Body of pancreas (tissue), 4 donors: ENCODE measurements at places on chromosomes 5 and 9. TPM values are rescaled to one million over a fixed set of nuclear protein-coding genes. Genes with fewer than 3 reads are reported as not detected.

GRCh38 chr5:142016556-142016955 lies 3.7 kb upstream of the GNPDA1 start:
- DNase-seq: no peak

DNA sequence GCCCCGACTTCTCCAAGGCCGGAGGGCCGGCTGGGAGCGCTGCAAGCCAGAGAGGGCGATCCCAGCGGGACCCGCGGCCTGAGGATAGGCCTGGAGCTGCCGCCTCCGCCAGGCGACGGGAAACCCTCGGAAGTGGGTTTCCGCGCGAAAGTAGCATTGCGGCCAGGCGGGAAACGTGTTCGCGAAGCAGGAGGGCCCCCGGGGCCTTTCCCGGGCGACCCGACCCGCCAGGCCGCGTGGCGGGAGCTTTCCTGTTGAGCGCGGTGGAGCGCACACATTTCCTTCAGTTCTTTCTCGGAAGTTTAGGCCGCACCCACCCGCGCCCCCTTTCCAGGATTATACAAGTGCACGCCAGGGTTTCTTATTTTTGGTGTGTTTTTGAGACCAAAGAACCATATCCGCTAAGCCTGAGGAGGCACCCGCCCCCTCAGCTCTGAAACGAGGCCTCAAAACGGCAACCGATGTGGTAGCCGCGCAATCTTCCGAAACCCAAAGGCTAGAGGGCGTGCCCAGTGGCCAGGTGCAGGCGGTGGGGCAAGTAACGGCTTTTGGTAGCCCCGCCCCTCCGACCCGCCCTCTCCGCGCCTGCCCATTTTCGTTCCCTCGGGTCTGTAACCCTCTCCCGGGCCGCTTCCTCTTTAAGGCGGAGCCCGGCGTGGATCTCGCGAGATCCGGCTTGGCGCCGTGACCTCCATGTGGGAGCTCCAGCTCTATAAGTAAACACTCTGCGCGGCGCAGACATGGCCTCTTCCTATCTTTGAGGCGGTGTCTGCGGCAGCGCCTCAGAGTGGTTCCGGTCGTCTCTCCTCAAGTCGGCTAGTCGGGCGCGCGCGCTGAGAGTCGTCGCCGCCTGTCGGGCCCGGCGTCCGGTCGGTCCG lies at the start of gene UHRF2:
Gene UHRF2 (plus strand): TSS at position 713 of the 878 bp plus-strand sequence. CDS start 292 bp downstream, outside the sequence.
- DNase-seq: peak; percentile 99

DNA sequence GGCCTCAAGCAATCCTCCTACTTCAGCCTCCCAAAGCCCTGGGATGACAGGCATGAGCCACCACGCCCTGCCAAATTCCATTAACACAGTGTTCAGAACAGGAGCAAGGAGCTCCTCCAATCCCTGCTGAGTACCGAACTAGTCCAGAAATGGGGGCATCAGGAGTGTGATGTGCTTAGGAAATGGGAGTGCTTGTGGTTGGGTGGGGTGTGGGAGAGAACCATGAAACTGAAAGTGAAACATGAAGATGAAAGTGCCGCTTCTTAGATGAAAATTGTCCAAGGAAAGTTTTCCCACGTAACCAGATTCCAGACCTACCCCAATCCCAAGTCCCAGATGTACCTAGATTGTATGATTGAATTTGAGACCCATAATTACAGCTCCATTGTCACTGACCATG lies 16.7 kb upstream of the ZNF131 start:
- DNase-seq: no peak

- DNase-seq: no peak
These were observed 559.7 kb downstream of the ACTL7B start for GRCh38 chr9:108296056-108296455.

DNA sequence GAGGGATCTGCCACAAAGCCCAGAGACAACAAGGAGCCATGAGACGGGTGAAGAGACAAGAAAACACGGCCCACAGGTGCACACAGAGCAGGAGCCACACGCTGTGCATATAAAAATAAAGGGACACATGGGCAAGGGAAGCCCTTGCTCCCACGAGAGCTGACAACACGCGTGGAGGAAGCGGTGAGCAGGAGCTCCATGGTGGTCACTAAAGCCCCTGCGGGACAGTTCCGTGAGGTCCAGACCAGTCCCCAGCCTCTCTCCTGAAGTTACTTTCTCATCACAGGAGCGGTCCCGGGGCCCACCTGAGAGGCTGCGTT lies 90.7 kb downstream of the CAMSAP1 start:
- DNase-seq: no peak

GRCh38 chr5:82942083-82942881 lies 134.9 kb downstream of the TMEM167A start:
- DNase-seq: no peak

- no peak for DNase-seq
These were observed 13.6 kb downstream of the UBE2D2 start for GRCh38 chr5:139574641-139575312.

The DOK3 gene
- total RNA-seq: 5.4 TPM

- DNase-seq: no peak
These were observed 4.6 kb downstream of the PTGES start for GRCh38 chr9:129748249-129748648.

The POU5F2 gene
- total RNA-seq: 5.2 TPM

The MCTP1 gene
- 3.6 TPM for total RNA-seq

The TPM2 gene
- 75.8 TPM for total RNA-seq

DNA sequence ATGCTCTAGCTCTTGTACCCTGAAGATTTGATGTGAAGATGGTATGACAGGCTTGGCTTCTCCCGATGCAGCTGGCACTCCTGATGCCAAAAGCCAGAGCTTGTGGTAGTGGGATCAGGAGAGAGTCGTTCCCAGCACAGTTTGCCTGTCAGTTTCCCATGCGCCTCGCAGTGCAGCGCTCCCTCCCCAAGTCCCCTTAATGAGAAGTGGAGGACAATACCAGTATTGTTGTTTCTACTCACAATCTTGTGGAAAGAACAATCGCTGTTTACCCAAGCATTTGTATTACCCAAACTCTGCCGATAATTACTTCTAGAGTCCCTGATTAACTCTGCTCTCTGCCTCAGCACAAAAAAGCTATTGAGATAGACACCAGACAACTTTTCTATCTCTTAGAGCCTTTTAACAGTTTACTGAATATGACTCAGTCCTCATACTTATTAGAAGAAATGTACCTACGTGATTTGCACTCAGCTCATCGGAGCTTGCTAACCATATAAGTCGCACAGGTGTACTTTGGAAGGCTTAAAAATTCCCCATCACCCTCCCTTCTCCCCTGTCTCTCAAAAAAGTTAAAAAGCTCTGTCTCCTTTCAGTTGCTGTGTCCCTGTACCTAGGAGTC lies 283.2 kb upstream of the TMEM161B start:
- DNase-seq: no peak

The LCN9 gene
- total RNA-seq: not detected

The ARHGEF37 gene
- total RNA-seq: 14.0 TPM

DNA sequence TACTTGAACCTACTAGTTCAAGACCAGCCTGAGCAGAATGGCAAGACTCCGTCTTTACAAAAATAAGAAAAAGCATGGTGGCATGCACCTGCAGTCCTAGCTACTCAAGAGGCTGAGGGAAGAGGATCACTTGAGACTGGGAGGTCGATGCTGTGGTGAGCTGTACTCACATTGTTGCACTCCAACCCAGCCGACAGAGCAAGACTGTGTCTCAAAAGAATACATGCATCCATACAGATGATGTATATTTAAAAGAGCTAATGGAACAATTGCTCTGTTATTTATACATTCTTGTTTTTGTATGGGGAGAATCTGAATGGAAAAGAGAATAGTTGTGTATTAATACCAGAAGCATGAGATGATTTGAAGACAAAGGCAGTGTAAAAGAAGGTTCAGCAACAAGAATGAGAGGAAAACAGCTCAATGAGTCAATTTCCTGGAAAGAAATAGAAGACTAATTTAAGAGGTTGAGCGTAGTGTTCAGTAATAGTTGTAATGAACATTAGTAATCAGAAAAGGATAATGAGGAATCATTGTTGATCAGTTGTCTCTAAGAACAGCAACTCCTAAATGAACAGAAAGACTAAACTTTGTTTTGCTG lies 1.9 kb upstream of the LRRC70 start:
- no peak for DNase-seq

DNA sequence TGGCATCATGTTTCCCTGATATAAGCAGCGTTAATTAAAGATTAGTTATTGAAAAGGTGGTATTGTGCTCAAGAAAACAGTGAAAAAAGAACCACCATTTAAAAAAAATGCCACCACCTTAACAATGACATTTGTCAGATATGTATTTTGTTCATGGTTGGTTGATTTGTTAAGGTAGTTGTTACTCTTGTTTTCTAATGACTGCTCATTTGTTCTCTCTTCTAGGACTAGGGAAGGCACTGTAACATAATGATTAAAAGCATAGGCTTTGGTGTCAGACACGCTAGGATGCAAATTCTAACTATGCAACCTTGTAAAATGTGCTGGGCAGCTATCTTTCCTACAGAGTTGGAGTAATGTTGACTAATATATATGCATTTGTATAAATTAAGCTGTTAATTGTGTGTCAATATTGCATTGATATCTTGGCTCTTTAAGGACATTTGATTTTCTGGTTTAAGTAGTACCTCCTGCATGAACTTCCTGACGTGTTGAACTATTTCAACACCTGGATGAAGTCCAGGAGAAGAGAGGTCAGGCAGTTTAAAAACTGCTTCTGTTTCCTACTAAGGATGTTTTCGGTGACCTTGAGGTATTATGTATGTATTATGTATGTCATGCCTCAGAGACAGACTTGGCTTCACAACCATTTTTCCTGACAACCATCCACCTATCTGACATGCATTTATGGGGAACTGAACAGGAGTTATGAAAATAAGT lies 77.8 kb downstream of the MUSK start:
- no peak for DNase-seq

GRCh38 chr9:127199001-127199791 lies 65.4 kb upstream of the GARNL3 start:
- DNase-seq: peak; percentile 72

DNA sequence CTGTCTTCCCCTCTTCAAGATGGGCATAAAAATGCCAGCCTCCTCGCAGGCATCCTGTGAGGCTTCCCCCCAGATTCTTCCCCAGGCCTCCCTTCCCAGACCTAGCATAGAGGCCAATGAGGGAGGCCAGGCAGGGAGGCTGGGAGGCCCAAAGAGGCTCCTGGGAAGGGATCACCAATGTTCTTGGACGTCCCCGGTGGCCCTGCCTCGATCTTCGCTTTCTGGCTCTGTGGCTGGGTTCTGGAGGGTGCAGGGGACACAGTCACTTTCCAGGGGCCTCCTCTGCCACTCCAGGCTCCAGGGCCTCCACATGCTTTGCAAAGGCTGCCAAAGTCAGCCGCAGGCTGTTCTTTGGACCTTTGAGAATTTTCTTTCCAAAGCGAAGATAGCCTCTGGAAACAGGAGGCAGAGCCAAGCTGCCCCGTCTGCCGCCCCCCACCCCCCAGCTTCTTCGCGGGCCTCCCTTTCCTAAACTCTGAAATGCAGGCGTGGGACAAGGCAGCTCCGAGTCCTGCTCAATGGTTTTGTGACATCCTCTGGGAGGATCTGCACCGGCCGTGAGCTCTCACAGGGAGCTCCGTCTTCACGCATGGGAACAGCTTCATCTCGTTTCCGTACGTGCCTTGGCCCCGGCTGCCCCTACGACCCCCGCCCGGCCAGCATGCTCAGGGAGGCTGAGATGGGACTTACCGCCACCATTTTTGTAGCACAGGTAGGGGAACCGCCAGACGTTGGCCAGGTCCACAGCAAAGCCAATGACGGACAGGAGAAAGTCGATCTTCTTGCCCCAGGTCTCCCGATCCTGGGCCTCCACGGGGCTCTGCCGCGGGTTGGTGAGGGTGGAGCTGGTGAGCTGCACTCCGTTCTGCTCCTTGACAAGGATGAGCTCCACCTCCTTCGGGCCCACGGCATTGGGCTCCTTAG lies 2.8 kb downstream of the SLC6A3 start:
- no peak for DNase-seq

The SLC1A1 gene
- 2.6 TPM for total RNA-seq

DNA sequence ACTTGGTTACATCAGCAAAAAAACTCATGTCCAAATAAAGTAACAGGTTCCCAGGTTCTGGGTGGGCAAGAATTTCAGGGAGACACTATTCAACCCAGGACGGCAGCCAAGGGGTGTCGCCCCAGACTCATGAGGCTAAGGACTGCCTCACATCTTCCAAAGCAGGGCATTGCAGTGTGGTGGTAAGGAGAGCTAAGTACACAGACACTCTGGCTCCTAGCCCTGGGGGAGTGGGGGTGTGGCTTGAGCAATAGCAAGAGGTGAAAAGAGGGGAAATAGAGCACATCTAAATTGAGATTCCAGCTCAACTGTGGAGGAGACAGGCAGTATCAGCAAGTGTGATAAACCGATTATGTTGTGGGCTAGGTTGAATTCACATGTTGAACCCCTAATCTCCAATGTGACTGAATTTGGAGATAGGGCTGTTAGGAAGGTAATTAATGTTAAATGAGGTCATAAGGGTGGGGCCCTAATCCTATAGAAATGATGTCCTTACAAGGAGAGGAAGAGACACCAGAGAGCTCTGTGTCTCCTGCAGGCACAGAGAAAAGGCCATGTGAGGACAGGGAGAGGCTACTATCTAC lies 49.9 kb upstream of the MARCHF11 start:
- DNase-seq: no peak

DNA sequence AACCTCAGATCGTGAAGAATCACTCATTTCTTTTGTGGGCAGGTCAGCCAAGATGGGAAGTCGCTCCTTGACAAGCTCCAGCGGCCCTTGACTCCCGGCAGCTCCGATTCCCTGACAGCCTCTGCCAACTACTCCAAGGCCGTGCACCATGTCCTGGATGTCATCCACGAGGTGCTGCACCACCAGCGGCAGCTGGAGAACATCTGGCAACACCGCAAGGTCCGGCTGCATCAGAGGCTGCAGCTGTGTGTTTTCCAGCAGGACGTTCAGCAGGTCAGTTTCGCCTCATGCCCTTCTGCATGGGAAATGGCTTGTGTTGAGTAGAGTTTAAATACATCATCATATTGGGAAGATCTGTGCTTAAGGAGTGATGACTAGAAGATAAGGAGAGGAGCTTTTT lies 173.3 kb downstream of the TRIO start:
- DNase-seq: no peak

The MYOZ3 gene
- 0.26 TPM for total RNA-seq
